ENCODE measurements at places on chromosomes 12 and 14. TPM values are rescaled to one million over a fixed set of nuclear protein-coding genes. Genes with fewer than 3 reads are reported as not detected.

The FAM90A1 gene
- not detected for total RNA-seq

The CCDC198 gene
- total RNA-seq = not detected

The SAMD15 gene
- 0.94 TPM for total RNA-seq

The PTMS gene
- 78.6 TPM for total RNA-seq

The GLIPR1L2 gene
- total RNA-seq = 0.18 TPM

The LRR1 gene
- 16.8 TPM for total RNA-seq

The RTRAF gene
- 157 TPM for total RNA-seq

Measured in endothelial cell of coronary artery (primary cell).